Activated T-cell treated with anti-CD3 and anti-CD28 coated beads for 1 hour (primary cell): ENCODE measurements at places on chromosomes 11 and 22.

GRCh38 chr22:36852056-36852973, 8.5 kb upstream of the NCF4 start:
- no peak for DNase-seq

DNA sequence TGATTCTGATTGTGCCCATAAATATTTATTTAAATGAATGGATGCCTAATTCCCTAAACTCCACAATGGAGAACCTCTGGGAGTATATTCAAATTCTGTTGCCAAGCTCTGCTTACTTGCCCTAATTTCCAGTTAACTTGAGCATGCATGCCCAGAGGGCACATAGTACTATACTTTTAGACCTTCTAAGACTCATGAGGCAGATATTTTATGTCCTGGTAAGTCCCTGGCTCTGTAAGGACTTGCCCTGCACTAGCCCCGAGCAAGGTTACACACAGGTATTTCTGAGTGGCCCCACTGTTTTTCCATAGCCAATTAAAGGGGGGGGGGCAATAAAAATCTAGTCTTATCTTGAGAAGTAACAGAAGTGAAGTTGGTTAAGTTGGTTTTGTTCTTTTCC, 21.1 kb upstream of the CAPRIN1 start:
- DNase-seq, result no peak

DNA sequence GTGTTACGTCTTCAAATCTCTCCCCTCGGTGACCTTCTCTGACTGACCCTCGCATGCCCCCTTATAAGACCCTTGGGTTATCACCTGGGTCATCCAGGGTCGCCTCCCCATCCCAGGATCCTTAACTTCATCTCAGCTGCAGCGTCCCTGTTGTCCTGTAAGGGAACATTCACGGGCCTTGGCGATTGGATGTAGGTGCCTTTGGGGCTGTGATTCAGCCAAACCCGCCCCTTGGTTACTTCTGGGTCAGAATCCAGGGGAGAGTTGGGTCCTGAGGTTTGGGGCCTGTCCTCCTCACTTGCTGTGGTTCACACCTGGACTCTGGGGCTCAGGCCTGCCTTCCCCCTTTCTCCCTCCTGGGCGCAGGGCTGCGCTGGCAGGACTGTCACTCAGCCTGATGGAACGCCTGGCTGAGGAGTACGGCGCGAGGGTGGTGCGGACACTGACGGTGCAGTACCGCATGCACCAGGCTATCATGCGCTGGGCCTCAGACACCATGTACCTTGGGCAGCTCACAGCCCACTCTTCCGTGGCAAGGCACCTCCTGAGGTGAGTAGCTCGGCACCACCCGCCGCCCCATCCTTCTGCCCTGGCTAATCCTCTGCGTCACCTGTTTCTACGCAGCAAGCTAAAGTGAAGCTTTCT, 29.4 kb downstream of the IGHMBP2 start:
- DNase-seq, result no peak

GRCh38 chr11:61718621-61719302, 33.7 kb upstream of the MYRF start:
- no peak for DNase-seq

- peak; percentile 87 for DNase-seq
Observed at GRCh38 chr11:130002352-130002845, at the start of gene PRDM10. TSS of gene PRDM10 (minus strand) at chr11:130002835. CDS start at chr11:129960964, 41,871 bp downstream.

DNA sequence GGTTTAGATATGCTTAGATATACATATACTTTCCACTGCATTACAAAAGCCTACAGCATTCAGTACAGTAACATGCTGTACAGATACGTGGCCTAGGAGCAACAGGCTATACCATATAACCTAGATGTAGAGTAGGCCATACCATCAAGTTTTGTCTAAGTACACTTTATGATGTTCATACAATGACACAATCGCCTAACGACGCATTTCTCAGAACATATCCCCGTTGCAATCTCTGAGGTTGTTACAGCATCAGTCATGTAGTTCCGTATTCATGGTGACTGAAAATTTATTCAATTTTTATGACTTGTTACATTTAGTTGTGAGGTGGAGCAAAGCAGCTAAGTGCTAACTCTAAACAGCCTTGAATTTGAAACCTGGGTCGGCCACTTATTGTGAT, 6.7 kb downstream of the ZBTB44 start:
- no peak for DNase-seq

GRCh38 chr11:122107045-122107444, 9.0 kb downstream of the BLID start:
- DNase-seq, result no peak
